ENCODE measurements at places on chromosomes 16 and 17.
A peak's percentile ranks its signal among the peaks of the same experiment; 100 is the strongest.

GRCh38 chr17:3667366-3668278 is 756 bp downstream of the TAX1BP3 start:
- DNase-seq = no peak

- DNase-seq = no peak
Measured at GRCh38 chr17:75996665-75997590, 3.7 kb upstream of the CDK3 start.

- no peak for DNase-seq
Measured at GRCh38 chr17:35801583-35802224, 6.3 kb upstream of the MMP28 start.

GRCh38 chr16:22687031-22687530 is 126.9 kb upstream of the HS3ST2 start:
- DNase-seq = no peak

DNA sequence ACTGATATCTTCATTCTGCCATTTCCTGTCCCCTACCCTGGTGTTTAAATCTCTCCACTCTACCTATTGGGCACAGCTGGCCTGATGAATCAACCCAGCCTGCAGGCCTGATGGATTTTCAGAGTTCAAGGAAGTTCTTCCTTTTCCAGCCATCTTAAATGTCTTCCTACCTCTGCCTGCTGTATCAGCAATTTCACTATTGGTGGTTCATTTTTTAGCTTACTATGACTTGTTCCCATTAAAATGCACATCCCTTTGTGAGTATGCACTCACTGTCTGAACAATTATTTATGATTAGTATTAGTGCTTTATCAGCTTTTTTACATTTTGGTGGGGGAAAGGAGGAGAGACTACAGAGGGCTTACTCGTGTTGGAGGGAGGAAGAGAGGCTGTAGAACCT is 48.6 kb upstream of the CRHR1 start:
- DNase-seq = no peak

DNA sequence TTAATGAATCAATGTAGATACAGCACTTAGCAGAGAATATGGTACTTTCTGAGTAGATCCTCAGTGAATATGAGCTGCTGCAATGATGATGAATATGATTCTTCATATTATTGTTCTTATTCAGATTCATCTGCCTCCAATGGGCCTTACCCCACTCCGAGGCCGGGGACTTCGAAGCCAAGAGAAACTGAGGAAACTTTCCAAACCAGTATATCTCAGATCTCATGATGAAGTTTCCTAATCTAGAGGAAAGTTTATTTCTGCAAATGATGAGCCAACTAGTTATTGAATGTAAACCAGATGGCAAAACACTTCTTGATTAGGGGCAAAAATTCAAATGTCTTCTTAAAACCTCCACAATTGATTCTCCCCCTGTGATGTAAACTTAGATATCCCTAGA is 23.3 kb downstream of the LYRM1 start:
- DNase-seq = no peak

DNA sequence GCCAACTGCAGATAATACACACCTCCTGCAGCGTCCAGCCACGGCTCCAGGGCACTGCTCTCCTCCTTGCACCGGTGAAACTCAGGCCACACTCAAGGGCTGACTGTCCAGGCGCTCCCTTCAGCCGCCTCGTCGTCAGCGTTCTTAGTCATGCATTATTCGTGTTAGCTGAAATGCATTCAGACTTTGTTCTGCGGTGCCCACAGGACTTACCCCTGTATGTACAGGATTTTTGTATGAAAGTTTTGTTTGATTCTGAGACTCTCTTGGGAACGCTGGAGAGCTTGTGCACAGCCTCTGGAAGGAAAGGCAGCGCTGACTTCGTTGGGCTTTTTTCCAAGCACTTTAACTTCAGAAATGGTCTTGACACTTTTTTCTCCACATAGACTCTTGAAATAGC is 22.1 kb downstream of the CIBAR2 start:
- DNase-seq = no peak

DNA sequence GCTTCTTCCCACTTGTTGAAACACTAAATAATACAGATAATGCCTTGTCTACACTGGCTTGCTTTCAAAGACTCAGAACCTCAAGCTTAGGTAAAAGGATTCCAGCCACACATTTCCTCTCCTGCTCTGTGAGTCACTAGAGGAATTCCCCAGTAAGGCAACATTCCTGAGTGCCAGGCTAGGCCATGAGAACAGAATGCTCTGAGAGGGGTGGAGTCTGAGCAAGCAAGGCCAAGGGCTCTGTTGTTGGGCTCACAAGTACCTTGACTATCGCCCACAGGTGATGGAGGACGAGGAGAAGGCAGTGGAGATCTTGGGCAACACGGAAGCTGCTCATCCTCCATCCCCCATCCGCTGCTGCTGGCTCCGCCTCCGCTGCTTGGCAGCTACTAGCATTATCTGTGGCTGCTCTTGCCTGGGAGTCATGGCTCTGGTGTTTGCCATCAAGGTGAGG is 6.7 kb upstream of the PHKG2 start:
- peak; percentile 38 for DNase-seq

DNA sequence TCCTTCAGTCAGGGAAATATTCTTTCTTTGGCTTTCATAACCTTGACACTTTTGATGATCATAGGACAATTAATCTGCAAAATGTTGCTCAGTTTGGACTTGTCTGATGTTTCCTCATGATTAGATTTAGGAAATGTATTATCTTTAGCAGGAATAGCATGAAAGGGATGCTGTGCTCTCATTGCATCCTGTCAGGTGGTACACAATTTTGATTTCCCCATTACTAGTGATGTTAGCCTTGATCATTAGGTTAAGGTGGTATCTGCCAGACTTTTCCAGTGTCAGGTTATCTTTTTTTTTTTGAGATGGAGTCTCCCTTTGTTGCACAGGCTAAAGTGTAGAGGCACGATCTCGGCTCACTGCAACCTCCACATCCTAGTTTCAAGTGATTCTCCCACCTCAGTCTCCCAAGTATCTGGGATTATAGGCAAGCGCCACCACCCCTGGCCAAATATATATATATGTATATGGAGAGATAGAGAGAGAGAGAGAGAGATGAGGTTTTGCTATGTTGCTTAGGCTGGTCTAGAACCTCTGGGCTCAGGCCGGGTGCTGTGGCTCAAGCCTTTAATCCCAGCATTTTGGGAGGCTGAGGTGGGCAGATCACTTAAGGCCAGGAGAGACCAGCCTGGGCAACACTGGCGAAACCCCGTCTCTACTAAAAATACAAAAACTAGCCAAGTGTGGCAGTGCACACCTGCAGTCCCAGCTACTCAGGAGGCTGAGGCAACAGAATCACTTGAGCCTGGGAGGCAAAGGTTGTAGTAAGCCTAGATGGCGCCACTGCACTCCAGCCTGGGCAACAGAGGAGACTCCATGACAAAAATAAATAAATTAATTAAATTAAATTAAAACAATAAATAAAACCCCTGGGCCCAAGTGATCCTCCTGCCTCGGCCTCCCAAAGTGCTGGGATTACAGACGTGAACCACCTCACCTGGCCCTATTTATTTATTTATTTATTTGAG is 15.8 kb upstream of the CAVIN1 start:
- DNase-seq = no peak

DNA sequence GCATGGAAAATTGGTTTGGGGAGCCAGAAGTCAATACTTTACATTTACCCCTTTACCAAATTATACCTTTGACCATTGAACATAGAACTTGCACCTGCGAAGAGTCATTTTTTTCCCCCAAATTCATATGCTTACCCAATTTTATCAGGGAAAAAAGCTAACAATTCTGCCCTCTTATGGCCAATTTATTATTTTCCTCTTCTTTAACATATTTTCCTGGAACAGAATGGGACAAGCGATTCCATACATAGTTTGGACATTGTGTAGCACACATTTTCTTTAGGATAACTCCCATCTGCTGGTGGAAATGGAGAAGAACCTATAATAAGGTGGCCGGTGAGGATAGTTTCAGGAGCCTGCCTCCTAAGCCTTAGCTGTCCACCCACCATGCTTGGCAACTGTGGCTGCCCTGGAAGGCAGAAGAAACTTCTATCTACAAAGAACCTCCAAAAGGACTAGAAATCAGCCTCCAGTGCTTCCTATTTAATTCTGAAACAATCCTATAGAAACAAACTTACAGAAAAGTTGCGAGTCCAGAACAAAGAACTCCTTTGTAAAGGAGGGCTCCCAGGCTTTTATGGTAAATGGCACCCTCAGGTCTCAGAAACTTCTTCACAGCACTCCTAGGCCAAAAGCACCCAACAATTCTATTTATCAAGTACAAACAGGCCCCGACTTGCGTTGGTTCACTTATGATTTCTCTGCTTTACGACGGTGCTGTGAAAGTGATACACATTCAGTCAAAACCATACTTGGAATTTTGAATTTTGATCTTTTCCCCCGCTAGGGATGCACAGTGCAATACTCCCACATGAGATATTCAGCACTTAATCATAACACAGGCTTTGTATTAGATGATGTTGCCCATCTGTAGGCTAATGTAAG is 64.1 kb upstream of the CACNG4 start:
- DNase-seq = no peak
